ENCODE measurements at places on chromosomes 3 and 15.

DNA sequence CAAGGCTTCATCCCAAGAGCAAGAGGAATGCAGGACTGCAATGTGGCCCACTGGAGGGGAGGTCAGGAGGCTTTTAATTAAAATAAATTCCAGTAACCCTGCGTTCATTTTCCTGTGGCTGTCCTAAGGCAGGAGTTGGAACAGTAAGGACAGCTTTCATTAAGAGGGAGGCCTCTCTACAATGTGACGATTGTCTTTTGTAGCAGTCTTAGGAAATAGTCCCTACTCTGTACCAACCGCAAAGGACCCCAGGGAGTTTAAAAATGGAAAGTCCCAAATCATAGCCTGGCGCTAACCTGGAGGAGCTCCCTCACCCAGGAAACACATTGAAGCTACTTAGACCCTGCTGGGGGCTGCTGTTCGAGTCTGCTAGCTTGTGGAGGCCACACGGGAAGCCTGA is 62.8 kb downstream of the SYNM start:
- no peak for DNase-seq

GRCh38 chr3:174959556-174960065 is 100.5 kb downstream of the NAALADL2 start:
- DNase-seq = no peak

DNA sequence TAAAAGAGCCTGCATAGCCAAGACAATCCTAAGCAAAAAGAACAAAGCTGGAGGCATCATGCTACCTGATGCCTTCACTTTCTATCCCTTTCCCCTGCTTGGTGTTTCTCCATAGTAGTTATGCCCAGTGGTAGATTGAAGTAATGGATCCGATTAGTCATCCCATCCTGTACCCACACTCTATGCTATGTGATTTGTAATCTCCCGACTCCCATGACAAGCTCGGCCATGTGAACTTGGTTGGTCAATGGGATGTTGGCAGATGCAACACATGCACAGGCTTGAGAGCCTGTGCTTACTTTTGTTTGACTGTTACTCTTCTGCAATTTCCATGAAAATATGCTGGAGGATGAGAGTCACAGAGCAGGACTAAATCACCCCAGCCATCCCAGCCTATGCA is 334.9 kb upstream of the DPH6 start:
- DNase-seq = no peak

DNA sequence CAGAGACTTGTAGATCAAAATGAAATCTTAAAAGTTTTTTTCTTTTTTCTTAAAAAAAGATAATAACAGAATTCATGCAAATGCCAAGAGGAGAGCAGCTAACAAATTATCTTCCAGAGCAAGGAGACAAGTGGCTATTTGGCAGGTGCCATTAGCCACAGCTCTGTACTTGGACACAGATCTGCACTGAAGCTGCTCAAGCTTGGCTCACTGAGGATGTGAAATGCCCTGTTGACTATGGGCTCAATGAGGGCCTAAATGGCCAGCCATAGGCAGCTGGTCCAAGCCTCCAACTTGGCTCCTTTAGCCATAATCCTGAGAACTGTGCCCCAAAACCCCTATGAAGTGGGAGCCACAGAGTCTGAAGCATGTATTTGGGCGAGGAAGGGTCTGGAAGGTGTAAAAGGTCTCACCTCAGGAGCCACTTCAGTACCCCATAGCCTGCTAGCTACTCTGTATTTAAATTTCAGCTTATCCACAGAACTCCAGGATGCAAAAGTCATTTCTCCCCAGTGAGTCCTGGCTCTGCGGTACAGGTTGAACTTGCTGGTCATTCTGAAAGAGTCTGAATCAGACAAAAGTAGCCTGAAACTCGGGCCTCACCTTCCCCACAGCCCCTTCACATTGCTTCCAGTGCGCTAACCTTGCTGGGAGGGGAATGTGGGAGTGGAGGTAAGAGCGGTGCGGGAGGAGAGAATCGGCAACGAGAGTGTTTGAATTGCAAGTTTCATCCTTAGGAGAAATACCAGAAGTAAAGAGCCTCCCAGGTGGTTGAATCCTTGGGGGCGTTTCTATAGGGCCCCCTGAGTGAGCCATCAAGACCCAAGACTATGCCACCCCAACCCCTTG is 48.0 kb downstream of the ZIC4 start:
- no peak for DNase-seq

- peak; percentile 77 for DNase-seq
Measured at GRCh38 chr15:75202251-75203016, 752 bp downstream of the C15orf39 start.

DNA sequence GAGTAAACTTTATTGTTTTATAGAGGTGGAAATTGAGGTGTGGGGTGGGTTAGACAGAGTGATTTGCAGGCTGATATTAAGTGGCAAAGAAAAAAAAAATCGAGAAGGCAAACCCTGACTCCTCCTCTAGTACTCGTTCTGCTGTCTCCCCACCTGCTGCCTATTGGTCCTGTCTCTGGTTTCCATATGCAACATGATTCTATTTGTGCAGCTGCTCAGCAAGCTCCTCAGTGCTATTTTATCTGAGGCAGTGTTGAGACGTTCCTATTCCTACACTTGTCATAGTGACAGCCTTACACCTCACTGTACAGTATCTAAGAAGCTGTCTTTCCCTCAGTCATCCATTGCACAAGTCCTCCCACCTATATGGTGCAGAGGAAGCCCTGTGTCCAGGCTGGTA is 45.1 kb downstream of the RSL24D1 start:
- DNase-seq = no peak

- no peak for DNase-seq
Measured at GRCh38 chr3:111980716-111981456, 2.1 kb downstream of the ABHD10 start.

GRCh38 chr3:134623615-134624245 is 27.1 kb downstream of the KY start:
- DNase-seq = no peak

DNA sequence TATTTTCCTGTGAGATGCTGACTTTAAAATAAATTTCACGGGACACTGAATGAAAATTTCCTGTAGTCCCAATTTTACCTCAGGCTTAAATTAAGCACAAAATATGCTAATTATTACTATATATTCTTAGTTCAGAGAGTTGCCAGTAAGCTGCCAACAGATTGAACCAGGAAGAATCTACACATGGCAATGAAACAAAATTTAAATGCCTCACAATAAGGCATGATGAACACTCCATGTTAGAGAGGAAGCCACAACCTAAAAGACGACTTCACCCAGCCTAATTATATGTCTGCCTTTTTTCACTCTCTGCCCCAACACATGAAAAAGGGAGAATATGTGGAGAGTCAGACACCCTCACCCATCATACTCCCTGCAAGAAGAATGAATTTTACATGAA is 39.7 kb downstream of the DNAAF4 start:
- no peak for DNase-seq

DNA sequence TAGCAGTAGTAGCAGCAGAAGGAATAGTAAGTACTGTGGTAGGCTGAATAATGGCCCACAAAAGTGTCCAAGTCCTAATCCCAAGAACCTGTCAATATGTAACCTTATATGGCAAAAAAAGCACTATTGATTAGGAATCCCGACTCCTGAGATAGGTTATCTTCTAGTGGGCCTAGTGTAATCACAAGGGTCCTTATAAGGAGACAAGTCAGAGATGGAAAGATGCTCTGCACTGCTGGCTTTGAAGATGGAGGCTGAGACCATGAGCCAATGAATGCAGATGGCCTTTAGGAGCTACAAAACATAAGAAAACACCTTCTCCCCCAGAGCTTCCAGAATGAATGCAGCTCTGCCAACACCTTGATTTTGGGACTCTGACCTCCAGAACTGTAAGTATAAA is 36.0 kb downstream of the TIPARP start:
- DNase-seq = no peak

GRCh38 chr3:180678231-180678630 is 1.1 kb downstream of the CCDC39 start:
- DNase-seq = no peak

DNA sequence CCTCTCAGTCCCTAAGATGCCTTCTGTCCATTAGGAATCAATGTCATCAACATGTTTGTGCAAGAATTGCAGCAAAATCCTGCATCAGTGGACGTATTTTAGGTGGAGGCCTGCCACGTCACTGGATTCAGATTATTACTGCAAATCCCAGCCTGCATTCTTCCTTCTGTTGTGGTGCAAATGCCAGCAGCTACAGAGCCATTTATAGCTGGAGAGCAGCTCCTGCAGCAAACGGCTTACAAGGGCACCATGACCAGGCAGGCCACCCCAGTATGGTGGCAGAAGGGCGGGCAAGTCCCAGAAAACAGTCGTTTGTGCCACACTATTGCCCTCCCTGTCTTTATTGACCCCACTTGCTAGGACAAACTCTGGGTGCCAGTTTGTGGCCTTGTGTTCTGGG is 74.7 kb downstream of the SNRK start:
- DNase-seq = no peak

DNA sequence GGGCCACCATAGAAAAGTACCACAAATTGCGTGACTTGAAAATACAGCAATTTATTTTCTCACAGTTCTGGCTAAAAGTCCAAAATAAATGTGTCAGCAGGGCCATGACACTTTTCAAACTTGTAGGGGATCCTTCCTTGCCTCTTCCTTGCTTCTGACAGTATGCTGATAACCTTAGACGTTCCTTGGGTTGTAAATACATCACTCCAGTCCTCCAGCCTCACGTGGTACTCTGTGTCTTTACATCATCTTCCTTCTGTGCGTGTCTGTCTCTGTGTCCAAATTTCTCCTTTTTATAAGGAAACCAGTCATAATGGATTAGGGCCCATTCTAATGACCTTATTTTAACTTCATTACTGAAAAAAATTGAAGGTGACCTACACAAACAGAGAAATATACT is 7.4 kb downstream of the RNF168 start:
- no peak for DNase-seq

DNA sequence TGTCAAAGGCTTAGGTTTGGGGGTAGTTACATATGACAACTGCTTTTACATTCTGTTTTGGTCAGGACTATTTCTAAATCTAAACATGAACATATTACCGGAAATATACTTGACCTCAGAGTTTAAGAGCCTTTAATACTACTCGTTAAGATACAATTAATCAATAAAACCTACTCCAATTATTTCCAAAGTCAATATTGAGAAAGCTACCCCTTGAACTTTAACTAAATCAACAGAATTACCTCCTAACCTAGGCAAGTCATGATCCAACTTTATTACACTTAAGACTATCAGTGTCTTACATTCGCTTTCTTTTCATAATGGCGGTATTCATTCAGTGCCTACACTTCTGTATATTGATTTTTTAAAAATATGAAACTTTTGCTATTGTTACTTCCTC is 107.7 kb downstream of the RAP2B start:
- no peak for DNase-seq

DNA sequence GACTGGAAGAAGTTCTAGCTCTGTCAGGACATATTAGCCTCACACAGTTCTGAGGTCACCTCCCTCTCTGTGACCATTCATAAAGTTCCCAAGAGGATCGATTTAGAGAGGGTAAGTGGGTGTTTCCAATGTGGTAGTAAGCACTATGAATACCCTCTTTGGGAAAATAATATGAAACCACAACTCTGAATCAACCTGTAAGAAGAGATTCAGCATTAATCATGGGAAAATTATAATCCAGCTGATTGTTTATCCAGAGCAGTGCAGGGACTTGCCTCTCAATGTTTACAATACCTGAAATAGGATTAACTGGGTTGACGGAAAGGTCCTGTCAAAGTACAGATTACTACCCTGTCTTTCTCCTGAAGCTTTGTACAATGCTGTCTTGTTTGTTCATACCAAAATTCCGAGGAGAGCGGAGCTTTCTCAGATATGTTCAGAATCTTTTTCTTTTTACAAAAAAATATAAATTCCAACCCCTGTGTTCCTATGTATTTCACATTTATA is 302.9 kb upstream of the DPPA4 start:
- DNase-seq = no peak

DNA sequence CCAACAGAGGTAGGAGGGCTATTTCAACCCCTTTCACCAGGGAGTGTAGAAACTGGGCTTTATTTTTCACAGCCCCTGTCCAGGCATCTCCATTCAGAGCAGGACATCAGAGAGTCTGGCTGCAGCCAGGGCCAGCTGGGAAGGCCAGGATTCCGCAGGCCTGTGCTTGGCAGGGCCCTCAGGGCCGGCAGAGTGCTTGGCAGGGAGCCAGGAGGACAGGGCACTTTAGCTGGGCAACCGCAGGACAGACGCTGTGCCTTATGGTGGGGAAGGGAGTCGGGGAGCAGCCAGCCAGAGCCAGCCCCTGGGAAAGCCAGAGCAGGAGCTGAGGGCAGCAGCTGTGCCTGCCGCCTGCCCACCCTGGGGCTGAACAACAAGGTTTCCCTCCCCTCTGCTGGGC is 34.5 kb upstream of the IQCF6 start:
- no peak for DNase-seq

GRCh38 chr15:63340878-63341277 is 40.8 kb downstream of the CA12 start:
- DNase-seq = no peak

- DNase-seq = no peak
Measured at GRCh38 chr15:63986185-63986680, 60.1 kb downstream of the DAPK2 start.

GRCh38 chr3:66453651-66454463 is 47.0 kb downstream of the LRIG1 start:
- DNase-seq = no peak

GRCh38 chr15:68849497-68849896 is 28.8 kb upstream of the ANP32A start:
- DNase-seq = no peak

GRCh38 chr3:129626744-129627349 is 20.4 kb upstream of the PLXND1 start:
- peak; percentile 69 for DNase-seq

GRCh38 chr15:72229076-72229946 is 1.7 kb downstream of the PKM start:
- peak; percentile 19 for DNase-seq

DNA sequence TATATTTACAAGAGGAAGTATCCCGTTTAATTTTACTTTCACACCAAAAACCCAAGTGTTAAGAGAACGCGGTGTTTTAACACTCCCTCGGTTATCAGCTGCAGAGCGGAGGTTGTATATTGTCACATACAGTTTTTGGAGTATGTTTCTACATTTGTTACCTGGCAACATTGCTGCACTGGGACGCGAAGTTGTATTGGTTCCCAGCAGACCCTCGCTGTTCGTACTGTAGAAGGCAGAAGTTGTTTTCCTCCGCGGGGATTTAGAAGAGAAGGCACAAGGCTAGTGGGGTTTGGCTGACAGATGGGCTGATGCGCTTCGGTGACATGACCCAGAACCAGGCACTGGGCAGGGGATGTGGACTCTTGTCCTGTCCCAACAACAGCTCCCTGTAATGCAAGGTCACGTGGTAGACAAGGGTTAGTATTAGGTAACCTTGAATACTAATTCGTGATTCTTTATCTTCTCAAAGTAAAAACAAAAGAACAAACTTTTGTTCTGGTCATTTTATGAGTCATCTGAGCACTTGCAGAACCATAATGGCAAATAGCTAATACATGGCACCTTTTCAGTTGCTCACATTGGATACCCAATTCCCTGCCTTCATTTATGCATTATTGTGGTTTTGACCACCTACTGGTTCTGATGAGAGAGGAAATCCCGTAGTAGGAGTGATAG is 230.4 kb upstream of the BHLHE40 start:
- no peak for DNase-seq

- peak; percentile 60 for DNase-seq
Measured at GRCh38 chr3:46693038-46693891, at the start of gene ALS2CL. TSS of gene ALS2CL (minus strand) at chr3:46693679. CDS start at chr3:46689440, 4,239 bp downstream.

- DNase-seq = no peak
Measured at GRCh38 chr3:189999718-190000117, 121.0 kb downstream of the P3H2 start.
